Activated CD4-positive, alpha-beta memory T cell treated with anti-CD3 and anti-CD28 coated beads for 36 hours (primary cell): ENCODE measurements at places on chromosomes 13 and 19. TPM values are rescaled to one million over a fixed set of nuclear protein-coding genes. Genes with fewer than 3 reads are reported as not detected.

- H3K36me3 ChIP-seq = peaks cover 8% of the 10 kb centered on the region
- no peak overlapping the region for H3K4me3 ChIP-seq
- H3K27me3 ChIP-seq = no peaks in the 10 kb centered on the region
- peaks cover 26% of the 10 kb centered on the region for H3K4me1 ChIP-seq
Observed at GRCh38 chr13:97266332-97266731, 44.2 kb downstream of the MBNL2 start.

DNA sequence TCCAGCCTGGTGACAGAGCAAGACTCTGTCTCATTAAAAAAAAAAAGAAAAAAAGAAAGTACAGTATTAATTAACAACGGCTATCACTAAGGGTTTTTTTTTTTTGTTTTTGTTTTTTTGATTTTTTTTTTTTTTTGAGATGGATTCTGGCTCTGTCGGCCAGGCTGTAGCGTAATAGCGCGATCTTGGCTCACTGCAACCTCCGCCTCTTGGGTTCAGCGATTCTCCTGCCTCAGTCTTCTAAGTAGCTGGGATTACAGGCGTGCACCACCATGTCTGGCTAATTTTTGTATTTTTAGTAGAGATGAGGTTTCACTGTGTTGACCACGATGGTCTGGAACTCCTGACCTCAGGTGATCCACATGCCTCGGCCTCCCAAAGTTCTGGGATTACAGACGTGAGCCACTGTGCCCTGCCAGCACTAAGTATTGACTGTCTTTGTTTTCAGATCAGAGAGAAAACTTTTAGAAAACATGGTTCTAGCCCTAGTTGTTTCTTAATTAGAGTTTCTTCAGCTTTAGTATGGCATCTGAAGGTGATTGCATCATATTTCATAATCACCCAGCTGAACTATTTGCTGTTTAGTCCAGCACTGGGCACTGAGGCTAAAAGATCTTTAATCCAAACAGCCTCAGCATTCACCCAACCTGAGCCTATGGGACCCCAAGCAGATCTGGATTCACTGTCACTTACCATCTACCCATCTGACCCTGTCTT, 2.7 kb upstream of the GATAD2A start:
- no peak for DNase-seq
- no peak overlapping the region for H3K4me3 ChIP-seq
- peak overlapping the region; percentile 70 for H3K27ac ChIP-seq

- no peaks in the 10 kb centered on the region for H3K4me1 ChIP-seq
- H3K27ac ChIP-seq = no peak overlapping the region
- no peaks in the 10 kb centered on the region for H3K36me3 ChIP-seq
- H3K4me3 ChIP-seq = no peak overlapping the region
Observed at GRCh38 chr19:28541602-28542393, 671.2 kb downstream of the UQCRFS1 start.

The PRTN3 gene
- not detected for total RNA-seq

- no peak overlapping the region for H3K27ac ChIP-seq
- no peaks in the 10 kb centered on the region for H3K27me3 ChIP-seq
- no peak for DNase-seq
- H3K36me3 ChIP-seq = peaks cover 2% of the 10 kb centered on the region
- peaks cover 18% of the 10 kb centered on the region for H3K4me1 ChIP-seq
- no peak overlapping the region for H3K4me3 ChIP-seq
Observed at GRCh38 chr13:50990065-50990817, 80.7 kb downstream of the RNASEH2B start.

The SHC2 gene
- not detected for total RNA-seq

The HSPB6 gene
- 0.53 TPM for total RNA-seq

DNA sequence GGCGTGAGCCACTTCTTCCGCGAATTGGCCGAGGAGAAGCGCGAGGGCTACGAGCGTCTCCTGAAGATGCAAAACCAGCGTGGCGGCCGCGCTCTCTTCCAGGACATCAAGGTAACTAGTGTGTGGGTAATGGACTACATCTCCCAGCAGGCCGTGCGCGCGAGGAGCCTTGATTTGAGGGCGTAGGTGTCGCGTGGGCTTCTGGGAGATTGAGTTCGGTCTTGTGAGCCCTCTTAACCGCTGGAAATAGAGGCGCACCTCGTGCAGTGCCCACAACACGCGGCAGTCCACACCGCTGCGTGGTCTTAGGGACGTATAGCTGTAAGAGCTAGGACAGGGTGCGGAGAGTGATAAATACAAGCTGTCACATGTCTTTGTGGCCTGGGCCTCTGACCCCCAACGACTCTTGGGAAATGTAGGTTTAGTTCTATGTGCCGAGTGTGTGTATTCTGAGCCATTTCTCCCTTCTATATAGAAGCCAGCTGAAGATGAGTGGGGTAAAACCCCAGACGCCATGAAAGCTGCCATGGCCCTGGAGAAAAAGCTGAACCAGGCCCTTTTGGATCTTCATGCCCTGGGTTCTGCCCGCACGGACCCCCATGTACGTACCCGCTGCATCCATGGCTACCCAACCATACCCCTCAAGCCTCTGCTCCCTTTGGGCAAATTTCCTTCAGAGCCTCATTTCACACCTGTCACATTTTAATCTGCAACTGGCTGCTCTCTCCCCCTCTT, 864 bp downstream of the FTL start:
- peaks cover 35% of the 10 kb centered on the region for H3K36me3 ChIP-seq
- peak; percentile 94 for DNase-seq
- H3K4me3 ChIP-seq = peak overlapping the region; percentile 89
- H3K4me1 ChIP-seq = peaks cover 53% of the 10 kb centered on the region

- H3K36me3 ChIP-seq = no peaks in the 10 kb centered on the region
- H3K27me3 ChIP-seq = no peaks in the 10 kb centered on the region
- DNase-seq = no peak
- H3K4me1 ChIP-seq = no peaks in the 10 kb centered on the region
- H3K27ac ChIP-seq = no peak overlapping the region
Observed at GRCh38 chr13:111640476-111640875, 320.0 kb downstream of the TEX29 start.

DNA sequence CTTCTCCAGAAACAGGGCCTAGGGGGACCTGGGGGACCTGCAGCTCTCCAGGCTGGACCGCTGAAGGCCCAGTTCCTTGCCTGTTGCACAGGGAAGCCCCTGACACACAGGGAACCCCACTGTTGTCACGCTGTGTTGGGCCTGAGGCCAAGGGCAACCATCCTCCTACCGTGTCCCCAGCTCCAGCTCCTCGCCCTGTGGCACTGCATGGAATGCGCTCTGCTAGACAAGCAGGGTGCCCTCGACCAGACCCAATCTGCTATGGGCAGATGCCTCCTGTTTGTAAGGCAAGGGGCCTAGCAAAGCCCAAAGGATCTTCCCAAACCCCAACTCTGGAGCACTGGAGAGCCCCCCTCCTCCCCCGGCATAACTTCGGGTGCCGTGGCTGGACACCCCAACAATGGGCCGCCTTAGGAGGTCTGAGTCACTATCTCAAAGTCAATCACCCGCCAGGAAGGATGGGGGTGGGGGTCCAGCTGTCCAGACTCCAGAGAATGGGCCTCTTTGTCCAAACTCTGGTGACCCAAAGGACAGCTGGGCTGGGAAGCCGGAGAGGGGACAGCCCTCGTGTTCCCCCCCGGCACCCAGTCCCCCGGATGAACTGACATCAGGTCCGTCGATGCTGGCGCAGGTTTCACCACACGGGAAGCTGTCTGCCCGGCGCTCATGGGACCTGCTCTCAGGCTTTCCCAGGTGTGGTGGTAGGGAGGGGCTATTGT, 3.7 kb downstream of the BRSK1 start:
- H3K27ac ChIP-seq = no peak overlapping the region
- H3K27me3 ChIP-seq = no peaks in the 10 kb centered on the region
- H3K36me3 ChIP-seq = no peaks in the 10 kb centered on the region
- H3K4me3 ChIP-seq = no peak overlapping the region
- no peak for DNase-seq

DNA sequence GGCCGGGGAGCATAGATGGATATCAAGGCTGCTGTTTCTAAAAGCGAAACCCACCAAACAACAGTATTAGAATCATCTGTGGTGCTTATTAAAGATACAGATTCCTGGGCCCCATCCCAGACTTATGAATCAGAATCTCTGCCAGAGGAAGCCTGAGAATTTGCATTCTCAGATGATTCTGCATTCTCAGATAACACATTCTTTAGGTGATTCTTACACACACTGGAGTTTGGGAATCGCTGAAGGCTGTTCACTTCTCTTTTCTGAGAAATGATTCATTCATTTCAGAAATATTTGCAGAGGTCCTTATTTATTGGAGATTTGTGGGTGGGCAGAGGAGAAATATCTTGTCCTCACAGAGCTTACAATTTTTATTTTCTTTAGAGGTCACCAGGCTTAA, 24.4 kb downstream of the ALOX5AP start:
- H3K36me3 ChIP-seq = peaks cover 15% of the 10 kb centered on the region
- H3K27ac ChIP-seq = no peak overlapping the region
- no peaks in the 10 kb centered on the region for H3K27me3 ChIP-seq
- DNase-seq = no peak
- H3K4me1 ChIP-seq = no peaks in the 10 kb centered on the region
- H3K4me3 ChIP-seq = no peak overlapping the region

DNA sequence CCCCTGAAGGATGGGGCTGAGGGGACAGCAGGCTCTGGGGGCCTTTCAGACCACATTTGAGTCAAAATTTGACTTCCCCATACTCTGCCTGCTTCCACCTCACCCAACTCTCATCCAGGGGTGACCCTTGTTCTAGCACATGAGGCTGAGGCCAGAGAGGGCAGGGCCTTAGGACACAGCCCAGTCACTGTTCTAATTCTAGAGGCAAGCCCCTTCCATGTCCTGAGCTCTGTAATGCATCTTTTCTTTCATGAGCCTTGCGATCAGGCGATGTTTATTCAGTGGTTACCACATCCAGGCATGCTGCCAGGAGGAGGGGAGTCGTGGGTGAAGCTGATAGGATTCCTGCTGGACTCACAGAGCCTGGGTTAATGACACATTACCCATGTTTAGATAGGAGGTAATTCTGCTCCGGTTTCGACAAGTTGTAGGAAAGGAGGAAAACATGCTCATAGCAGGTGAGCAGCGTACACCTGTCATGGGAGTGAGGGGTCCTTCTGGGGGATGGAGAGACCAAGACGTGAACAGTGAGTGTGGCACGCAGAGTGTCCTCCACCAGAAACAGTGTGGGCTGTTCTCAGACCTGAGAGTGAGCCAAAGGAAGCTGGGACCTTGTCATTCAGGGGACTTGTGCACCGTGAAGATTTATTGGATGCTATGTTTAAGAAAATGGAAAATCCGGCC, 9.3 kb downstream of the RPS9 start:
- peak overlapping the region; percentile 6 for H3K4me3 ChIP-seq
- peak overlapping the region; percentile 89 for H3K27ac ChIP-seq
- peaks cover 66% of the 10 kb centered on the region for H3K36me3 ChIP-seq
- H3K27me3 ChIP-seq = no peaks in the 10 kb centered on the region
- peak; percentile 37 for DNase-seq

The CARD8 gene
- total RNA-seq = 152 TPM

- peak; percentile 18 for DNase-seq
- H3K27ac ChIP-seq = no peak overlapping the region
- H3K27me3 ChIP-seq = peaks cover 7% of the 10 kb centered on the region
- H3K4me3 ChIP-seq = no peak overlapping the region
- no peaks in the 10 kb centered on the region for H3K4me1 ChIP-seq
- H3K36me3 ChIP-seq = no peaks in the 10 kb centered on the region
Observed at GRCh38 chr13:23087880-23088279, 92.9 kb upstream of the SGCG start.

GRCh38 chr13:77390391-77390790, 63.5 kb upstream of the MYCBP2 start:
- H3K4me3 ChIP-seq = no peak overlapping the region
- H3K36me3 ChIP-seq = no peaks in the 10 kb centered on the region
- H3K27ac ChIP-seq = no peak overlapping the region
- H3K27me3 ChIP-seq = peaks cover 1% of the 10 kb centered on the region
